ENCODE measurements at places on chromosomes 16 and 17.
A peak's percentile ranks its signal among the peaks of the same experiment; 100 is the strongest.

- DNase-seq = no peak
Measured at GRCh38 chr17:75288770-75289114, 491 bp downstream of the SLC25A19 start.

DNA sequence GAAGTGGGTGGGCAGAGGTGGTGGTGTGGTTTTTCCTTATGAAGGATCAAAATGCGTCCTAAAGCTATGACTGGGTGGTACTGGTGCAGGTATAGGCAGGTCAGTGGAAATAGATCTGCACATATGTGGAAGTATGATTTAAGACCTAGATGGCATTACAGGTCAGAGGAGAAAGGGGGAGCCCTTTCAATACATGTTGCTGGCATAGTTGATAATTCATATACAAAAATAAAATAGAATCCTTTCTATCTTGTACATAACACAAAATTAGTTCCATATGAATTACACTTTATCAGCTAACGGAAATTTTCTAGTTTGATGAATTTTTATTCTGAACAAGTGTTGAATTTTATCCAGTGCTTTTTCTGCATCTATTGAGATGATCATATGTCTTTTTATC, 20.8 kb upstream of the PIK3R5 start:
- no peak for DNase-seq

- no peak for DNase-seq
Measured at GRCh38 chr16:17029602-17030350, 441.0 kb downstream of the XYLT1 start.

- peak; percentile 37 for DNase-seq
Measured at GRCh38 chr17:11598274-11599221, at the start of gene DNAH9. DNAH9 (plus strand) TSS chr17:11598470; CDS start chr17:11598499, 29 bp downstream.

- DNase-seq = no peak
Measured at GRCh38 chr17:80591788-80592187, 47.1 kb downstream of the RPTOR start.

DNA sequence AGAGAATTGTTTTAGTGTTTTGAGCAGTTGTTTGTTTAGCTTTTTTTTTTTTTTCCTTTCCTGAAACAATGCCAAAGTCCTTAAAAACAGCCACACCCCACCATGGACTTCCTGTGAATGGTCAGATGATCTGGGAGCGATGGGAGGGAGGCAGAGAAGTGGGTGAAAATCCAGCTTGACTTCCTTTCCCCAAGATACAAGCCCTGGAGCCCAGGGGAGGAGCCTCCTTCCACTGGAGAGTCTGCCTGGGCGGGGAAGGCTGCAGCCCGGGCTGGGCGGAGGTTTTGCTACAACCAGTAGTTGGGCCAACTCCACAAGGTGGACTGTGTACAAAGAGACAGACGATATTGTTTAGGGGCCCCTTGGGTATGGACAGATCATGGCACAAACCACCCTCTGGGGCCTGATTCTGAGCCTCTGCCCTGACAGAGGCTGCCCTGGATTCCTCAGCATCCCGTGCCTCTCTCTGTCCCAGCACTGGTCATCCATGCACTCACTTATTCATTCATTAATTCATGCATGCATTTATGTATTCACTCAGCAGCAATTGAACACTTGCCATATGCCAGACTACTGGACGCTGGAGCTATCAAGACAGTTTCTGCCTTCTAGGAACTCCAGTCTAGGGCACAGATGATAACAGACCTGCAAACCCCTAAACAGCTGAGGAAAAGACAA, 29.8 kb downstream of the WSB1 start:
- DNase-seq = no peak

DNA sequence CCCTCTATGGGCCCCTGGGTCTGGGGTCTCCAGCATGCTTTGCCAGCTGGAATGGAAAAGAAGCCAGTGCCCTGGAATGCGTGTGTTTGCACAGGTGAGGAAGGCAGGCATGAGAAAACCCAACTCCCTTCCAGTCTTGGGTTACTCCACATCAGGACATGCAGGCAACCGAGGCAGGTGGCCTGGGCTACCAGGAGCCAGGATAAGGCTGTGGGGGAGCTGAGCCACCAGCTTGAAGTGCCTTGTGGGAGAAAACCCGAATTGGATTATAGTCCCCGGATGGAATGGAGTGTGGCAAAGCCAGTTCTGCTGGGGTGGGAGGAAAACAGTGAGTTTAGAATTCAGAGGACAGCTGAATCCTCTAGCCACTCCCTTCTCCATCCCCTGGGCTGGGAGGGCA, 7.2 kb downstream of the SRCIN1 start:
- no peak for DNase-seq

- no peak for DNase-seq
Measured at GRCh38 chr17:8632061-8632460, 1.5 kb upstream of the MYH10 start.

DNA sequence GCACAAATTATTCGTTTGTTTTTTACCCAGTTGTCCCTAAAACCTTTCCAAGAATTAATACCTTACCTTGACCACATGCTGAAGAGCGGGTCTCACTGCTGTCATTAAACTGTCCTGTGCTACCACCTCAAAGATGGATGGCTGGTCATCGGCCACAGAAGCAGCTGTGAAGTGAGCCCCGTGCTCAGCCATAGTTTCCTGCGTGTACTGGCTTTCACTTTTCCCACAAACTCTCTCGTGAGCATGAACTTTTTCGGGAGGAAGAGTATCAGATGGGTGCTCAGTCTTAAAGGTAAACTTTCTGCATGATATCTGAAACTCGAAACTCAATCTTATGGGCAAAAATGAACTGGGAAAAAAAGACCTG, 558 bp downstream of the PEX12 start:
- no peak for DNase-seq

GRCh38 chr16:84368308-84368996, at the start of gene ATP2C2:
ATP2C2 (plus strand) TSS chr16:84368538; CDS start chr16:84368616, 78 bp downstream.
- no peak for DNase-seq

- DNase-seq = no peak
Measured at GRCh38 chr17:70171159-70171558, 1.8 kb downstream of the KCNJ2 start.

- no peak for DNase-seq
Measured at GRCh38 chr16:67675579-67675935, 8.9 kb downstream of the C16orf86 start.

DNA sequence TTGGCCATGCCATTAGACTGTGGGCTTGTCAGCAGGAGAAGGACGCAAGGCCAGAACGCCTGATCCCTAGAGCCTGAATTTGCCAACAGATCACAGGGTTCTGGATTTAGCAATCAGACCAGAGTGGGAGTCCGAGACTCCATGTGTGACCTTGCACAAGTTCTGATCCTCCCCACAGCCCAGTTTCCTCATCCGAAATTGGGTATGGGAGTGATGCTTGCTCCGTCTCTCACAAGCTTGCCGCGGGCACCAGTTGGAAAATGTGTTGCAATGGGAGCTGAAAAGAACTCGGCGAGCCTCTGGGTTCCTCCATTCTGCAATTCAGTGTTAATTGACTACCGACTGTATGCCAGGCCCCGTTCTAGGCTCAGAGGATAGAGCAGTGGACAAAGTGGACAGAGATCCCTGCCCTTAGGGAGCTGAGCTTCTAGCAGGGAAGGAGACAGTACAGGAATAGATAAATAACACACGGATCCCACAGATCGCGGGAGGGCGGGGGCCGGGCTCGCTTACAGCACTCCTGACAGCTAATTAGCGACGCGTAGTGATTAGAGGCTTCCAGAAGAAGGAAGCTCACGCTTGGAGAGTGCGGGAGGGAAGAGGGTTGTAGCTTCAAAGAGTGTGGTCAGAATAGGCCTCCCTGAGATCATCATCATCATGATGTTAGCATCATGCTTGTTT, 150.4 kb upstream of the CIBAR2 start:
- no peak for DNase-seq

DNA sequence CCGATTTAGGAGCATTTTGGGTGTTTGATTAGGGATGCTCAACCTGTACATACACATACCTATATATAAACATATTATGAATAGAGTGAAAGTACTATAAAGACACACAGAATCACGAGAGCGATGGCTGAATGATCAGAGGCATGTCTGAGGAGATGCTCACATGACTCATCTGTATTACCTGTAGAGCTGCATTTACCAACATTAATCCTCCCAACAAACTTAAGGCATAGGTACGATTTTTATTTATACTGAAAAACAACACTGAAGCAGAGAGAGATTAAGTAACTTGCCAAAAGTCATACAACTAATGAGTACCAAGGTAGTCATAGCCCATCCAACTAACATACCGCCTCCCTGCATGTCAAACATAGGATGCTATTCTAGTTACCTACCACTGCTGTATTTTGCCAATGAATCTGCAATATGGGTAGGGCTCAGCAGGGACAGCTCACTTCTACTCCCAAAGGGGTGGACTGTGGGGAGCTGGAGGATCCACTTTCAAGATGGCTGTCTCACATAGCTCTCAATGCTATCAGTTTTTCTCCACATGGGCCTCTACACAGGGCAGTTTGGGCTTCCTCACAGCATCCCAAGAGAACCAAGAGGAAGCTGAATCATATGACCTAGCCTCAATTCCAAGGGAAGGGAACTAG, 7.3 kb downstream of the CYB5D1 start:
- no peak for DNase-seq

GRCh38 chr16:27972500-27972899, 91.0 kb downstream of the GSG1L start:
- DNase-seq = no peak

- DNase-seq = no peak
Measured at GRCh38 chr16:9256196-9256595, 164.8 kb downstream of the HAPSTR1 start.

DNA sequence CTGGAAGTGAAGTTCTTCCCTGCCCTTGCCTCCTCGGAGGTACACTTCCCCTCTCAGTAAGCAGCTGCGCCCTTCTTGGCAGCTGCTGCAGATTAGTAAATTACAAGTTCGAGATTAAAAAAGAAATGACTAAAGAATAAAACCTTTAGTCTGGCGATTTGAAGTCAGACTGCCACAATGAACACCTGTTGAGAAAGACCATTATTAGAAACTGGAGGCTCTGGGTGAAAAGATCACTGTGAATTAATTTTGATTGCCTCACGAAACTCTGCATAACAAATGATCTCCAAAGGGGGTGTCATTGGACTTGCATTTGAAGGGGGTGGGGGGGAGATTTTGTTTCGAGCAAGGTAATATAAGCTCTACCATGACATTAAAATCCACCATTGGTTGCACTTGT, 39.3 kb downstream of the SALL1 start:
- no peak for DNase-seq

GRCh38 chr17:80621997-80622357, 77.3 kb downstream of the RPTOR start:
- DNase-seq = no peak

GRCh38 chr17:47066095-47066494, 87.0 kb upstream of the RPRML start:
- DNase-seq = no peak

DNA sequence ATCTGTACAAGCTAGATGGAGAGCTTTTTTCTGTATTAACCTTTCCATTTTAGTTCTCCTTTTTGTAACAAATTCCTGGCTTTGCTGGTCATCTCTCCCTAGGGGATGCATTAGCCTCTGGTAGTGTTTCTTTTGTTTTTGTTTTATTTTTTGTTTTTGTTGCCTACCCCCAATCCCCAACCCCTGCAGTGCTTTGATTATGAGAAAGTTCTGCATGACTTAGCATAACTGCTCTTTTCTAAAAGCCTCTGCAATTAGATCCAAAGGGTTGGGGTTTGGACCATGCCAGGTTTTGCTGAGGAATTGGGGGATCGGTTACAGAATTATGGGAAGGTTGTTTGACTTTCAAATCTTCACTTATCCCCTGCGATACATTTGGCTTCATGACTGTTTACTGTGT, 98.2 kb downstream of the ADAMTS18 start:
- no peak for DNase-seq

- no peak for DNase-seq
Measured at GRCh38 chr16:56765949-56766348, 36.0 kb downstream of the NUP93 start.

DNA sequence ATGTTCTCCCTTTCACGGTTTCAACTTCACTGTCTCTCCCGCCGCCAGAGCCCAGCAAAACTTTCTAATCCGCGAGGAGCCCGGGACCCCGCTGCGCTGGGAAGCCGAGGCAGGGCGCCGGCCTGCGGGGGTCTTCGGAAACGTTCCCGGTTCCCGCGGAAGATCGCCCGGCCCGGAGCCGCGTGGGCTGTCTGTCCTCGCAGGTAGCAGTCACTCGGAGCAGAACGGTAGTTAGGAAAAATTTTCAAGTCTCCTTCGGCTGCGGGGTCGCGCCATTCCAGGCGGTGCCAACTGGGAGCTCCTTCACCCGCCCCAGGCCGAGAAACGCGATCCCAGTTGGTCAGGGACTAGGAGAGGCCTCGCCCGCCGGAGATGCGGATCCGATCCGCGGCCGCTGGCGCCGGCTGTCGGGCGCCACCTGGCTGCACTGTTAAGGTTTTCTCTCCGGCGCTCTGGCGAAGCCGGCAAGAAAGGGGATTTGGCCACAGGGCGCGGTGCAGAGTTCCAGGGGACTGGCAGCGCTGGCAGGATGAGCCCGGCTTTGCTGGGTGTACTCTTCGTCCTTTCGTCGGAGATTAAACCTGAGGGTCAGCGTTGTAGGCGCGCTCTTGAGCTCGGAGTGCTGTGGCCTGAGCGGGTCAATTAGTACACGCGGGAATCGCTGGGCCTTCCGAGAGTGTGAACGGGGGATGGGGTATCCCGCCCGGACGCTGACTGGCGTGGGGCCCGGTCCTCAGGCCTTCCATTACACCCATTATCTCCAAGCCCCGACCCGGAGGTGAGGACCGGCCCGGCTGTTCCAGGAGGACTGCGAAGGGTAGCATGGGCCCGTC, 135.4 kb downstream of the KCNJ12 start:
- DNase-seq = no peak

DNA sequence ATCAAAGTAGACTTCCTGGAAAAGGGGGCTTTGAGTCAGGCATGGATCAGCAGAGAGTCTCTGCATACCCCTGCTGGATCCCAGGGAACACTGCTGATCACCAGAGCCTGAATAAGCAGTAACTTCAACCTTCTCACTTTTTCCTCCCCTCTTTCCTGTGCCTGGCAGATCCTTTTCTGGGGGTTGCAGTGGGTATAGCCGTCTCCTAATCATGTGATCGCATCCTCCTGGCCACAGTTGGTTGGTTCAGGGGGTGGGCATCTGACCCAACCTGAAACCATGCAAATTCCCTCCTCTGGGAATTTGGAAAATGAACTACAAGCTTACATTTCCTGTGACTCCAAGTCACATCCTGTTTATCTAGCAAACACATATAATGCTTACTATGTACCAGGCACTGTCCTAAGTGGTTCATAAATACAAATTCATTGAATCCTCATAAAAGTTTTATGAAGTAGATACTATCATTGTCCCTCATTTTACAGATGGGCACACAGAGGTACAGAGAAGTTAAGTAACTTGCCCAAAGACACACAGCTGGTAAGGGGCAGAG, 120.3 kb downstream of the AXIN2 start:
- DNase-seq = no peak

DNA sequence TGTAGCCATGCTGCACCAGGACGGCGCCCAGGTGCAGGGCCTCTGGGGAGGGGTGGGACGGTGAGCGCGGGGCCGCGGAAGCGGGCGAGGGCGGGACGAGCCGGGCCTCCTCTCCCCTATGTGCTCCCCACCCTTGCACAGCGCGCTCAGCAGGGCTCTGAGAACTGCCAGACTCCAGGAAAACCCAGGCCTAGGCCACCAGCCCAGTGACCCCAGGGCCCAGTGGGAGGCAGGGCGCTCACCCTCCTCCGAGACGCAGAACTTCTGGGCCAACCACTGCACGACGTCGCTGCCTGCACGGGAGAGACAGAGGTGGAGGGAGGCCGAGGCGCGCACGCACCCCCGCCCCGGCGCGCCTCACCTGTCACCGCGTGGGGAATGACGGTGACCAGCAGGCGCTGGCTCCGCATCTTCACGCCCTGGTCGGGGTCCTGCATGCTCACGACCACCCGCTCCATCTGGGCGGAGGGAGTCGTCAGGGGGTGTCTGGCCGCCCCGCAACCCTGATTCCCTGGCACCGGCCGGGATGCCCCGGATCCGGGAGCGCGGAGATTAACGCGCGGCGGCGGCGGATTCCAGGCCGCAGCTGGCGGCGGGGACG, 603 bp downstream of the RGS11 start:
- no peak for DNase-seq
